ENCODE measurements at places on chromosomes 11 and 22.

DNA sequence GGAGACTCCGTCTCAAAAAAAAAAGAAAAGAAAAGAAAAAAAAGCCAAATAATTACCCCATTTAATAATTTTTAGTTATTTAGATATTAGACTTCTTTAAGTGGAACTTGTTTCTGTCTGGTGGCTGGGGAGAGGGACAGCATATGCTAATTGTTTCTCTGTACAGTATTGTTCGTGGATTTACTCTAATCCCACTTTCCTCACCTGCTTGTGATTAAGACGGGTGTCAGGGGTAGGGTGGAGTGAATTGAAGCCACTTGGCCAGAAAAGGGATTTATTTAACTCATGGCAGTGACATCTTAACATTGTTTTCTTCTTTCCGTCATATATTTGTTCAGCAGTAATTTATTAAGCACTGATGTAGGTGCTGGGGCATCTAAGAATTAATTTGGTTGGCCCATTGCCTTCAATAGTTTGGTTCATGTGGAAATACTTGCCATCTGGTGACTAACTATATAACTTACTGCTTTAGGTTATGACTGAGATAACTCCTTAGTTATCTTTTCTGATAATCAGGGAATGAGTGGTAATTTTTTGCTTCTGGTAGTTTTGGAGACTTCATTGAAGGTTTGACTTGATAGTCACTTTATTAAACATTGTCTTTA is 4.6 kb downstream of the TNRC6B start:
- no peak for DNase-seq

- no peak for DNase-seq
These were observed 36.0 kb upstream of the OLFML1 start for GRCh38 chr11:7449211-7449840.

DNA sequence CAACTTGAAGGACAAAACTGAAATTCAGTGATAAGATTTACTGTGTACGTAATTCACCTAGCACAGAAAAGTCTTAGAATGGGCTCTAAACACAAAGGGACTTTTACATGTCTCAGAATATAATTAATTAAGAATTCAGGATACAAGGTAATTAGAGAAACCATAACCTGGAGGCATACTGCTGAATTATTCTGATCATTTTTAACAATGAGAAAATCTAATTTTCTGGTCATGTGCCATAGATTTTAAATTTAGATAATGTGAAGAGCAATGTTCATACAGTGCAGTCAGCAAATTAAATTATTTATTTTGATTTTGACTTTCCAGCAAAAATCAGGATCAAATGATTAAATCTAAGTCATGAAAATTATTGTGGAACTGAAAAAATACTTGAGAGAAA is 67.0 kb upstream of the MTNR1B start:
- no peak for DNase-seq

GRCh38 chr11:95229993-95230809 is 801 bp downstream of the SESN3 start:
- no peak for DNase-seq

- DNase-seq: no peak
These were observed 20.2 kb upstream of the TXNRD2 start for GRCh38 chr22:19961868-19962245.

DNA sequence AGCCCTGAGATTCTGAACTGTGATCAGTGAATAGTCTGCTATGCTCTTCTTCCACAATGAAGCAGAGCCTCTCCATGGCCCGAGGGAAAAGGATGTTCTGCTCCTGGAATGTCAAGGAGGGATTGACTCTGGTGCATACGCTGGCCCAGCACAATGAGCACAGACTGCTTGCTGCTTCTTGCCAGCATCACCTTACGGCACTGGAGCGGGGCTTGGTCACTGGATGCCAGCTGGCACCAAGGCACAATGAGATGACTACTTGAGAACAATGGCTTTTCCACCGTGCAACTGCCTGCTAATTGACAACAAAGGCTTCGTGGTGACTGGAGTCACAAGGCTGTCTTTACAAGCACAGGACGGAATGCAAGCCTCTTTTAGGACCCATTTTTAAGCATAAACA is 139.2 kb downstream of the DSCAML1 start:
- DNase-seq: no peak

DNA sequence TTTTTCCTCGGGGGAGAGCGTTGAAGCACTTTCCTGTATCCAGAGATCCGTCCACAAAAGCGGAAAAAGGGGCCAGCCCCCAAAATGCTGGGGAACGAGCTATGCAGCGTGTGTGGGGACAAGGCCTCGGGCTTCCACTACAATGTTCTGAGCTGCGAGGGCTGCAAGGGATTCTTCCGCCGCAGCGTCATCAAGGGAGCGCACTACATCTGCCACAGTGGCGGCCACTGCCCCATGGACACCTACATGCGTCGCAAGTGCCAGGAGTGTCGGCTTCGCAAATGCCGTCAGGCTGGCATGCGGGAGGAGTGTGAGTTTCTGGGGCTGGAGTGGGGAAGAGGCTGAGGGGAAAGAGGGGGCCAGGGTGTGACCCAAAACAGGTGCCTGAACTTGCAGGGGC is 2.6 kb downstream of the NR1H3 start:
- no peak for DNase-seq

- DNase-seq: peak; percentile 57
These were observed 12.3 kb upstream of the ASRGL1 start for GRCh38 chr11:62324731-62325556.

GRCh38 chr11:45489281-45489905 is 176.0 kb downstream of the CHST1 start:
- no peak for DNase-seq

DNA sequence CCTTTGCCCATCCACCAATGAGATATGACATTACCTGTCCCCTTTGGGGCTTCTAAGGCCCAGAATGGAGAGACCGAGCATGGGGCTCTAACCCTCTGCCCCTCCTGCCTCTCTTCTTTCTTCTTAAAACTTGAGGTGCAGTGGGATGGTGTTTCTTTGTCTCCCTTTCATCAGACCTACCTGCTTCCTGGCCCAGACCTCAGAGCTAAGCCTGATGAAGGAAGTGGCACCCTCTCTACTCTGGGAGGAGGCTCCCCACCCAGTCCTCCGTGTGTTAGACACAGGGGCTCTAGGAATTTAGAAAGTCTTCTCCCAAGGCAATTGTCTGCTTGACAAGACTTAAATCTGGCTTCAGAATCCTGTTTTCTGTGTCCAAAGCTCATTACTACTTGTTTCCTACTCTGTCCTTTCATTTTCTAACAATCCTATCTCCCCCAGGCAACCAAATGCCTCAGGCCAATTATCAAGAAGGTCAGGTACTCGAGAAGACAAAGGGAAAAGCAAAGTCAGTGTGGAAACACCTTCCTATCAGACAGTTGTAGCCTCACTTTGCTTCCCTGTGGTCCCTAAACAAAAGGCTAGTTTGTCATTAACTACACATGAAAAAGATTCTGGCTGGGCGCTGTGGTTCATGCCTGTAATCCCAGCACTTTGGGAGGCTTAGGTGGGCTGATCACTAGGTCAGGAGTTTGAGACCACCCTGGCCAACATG is 20.3 kb upstream of the PARVA start:
- no peak for DNase-seq

DNA sequence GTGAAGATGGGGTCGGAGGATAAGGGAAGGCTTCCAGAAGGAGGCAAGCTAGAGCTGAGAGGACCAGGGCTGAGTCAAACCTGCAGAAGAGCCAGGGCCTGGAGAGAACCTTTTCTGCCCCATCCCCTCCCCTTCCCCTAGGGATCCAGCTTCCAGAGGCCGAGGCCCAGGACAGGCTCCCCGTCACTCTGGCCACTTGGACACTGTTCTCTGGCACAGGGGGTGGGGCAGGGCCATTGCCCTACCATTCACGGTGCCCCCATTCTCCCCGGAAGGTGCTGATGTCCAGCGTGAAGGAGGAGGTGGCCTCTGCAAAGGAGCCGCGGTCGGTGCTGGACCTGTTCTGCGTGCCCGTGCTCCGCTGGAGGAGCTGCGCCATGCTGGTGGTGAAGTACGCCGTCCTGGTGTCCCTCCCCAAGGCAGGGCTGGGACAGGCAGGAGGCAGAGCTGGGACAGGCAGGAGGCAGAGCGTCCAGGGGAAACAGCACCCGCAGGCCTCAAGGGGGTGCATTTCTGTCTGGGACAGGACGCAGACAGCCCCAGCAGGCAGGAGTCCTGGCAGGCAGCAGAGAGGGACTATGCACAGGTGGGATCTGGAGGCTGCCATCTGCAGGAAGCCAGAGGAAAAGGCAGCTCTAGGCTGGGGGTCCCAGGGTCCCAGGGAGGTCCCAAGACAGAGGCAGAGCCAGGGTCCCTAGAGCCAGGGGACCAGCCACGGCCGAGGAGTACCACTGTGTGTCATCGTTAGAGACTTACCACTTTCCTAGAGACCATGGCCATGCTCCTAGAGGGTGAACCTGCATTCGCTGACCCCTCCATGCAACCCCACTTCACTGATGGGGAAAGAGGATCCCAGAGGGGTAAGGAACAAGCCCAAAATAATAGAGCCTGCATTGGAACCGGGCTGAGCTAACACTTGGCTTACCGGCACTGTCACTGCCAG is 25.8 kb upstream of the SLC22A12 start:
- DNase-seq: no peak

GRCh38 chr11:15101072-15101709 is 13.5 kb upstream of the INSC start:
- no peak for DNase-seq

DNA sequence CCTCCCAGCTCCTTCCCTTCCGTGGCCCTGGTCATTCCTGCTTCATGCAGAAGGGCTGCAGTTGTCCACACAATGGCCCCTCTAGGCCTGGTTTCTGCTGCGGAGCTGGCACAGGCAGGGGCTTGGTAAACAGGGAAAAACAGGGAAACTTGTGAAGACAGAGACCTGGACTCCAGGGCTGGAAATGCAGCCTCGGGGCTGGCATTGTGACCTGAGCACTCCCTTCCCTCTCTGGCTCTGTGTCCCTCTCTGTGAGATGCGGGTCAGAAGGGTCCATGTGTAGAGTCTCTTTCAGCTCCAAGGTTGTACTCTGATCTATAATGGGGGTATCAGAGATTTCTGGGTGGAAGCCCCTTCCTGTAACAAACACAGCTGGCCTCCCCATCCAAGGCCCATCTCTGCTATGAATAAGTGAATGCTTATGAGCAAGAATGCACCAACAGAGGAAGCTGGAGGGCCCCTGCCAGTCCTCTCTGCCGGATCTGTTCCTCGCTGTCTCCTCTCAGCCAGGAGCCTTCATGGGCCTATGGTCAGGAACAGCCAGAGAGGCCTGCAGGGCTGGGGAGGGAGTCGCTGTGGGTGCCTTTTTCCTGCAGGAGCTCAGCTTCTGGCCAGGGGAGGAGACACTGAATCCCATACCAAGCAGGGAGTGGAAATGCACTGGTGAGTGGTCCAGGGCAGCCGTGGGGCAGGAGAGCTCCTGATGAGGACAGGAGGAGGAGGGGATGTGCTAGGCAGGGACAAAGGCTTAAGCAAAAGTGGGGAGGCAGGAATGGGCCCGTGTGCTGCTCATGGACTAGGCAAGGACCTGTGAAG is 6.7 kb upstream of the DERL3 start:
- DNase-seq: no peak

DNA sequence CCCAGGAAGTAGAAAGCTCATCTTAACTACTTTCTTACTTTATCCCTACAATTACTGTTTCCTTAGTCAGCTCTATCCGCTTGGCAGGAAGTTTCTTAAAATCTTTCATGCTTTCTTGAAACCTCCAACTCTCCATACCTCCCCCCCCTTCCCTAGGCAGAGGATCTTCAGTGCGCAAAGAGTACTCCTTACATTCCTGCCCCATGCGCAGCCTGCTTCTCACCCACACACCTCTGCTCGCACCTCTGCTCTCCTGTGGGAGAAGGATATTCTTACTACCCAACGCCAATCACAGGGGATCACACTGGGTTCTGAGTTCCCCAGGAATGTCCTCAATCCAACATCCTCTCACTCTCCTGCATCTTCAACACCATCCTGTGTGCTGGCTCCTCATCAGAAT is 12.3 kb downstream of the TCF20 start:
- DNase-seq: no peak

GRCh38 chr11:18050848-18051247 is 4.8 kb upstream of the TPH1 start:
- DNase-seq: no peak

DNA sequence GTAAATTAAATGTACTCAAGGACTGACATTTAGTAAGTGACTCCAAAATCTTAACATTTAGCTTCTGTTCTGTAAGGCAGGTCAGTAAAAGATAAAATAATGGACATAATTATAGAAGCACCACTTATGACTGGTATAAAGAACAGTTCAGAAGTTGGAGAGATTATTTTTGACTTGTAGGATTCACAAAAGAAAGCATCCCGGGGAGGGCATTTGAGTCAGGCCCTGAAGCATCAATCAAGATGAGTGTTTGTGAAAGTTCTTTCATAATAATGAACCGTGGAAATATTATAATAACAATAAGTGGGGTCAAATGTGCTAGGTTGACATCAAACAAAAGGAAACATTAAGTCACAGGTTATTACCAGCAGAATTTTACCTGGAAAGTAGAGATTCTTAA is 201.9 kb downstream of the DDX10 start:
- DNase-seq: no peak

GRCh38 chr11:62233730-62234129 is 8.3 kb upstream of the SCGB1D2 start:
- no peak for DNase-seq

- DNase-seq: no peak
These were observed 1.8 kb downstream of the FUT4 start for GRCh38 chr11:94545264-94546161.

GRCh38 chr11:131038597-131038996 is 122.3 kb upstream of the SNX19 start:
- no peak for DNase-seq

- DNase-seq: no peak
These were observed 12.3 kb downstream of the PDGFD start for GRCh38 chr11:104151404-104152204.

GRCh38 chr22:19615867-19616581 is 91.8 kb upstream of the CLDN5 start:
- DNase-seq: no peak

DNA sequence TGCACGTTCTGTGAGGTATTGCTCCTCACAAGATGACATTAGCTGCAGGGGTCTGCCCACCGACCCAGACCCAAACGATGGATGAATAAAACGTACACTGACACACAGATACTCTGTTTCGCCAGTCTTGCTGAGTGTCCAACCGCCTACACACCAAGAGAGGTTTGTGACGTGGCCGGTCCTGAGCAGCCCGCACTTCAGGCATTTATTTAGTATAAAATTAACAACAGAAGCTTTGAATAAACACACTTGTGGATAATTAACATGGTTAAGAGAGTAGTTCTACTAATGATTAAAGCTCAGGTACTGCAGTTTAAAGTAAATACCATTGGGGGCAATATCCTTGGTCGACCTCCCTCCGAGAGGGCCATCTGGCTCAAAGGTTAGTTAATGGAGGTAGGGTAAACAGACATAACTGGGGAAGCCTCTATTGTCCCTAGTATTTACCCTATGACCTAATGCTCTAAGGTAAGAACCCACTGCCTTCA is 75.7 kb downstream of the CCDC83 start:
- DNase-seq: no peak

- no peak for DNase-seq
These were observed 110.1 kb upstream of the LUZP2 start for GRCh38 chr11:24386546-24387397.

- DNase-seq: no peak
These were observed 28.9 kb downstream of the AP1B1 start for GRCh38 chr22:29359469-29359868.

- no peak for DNase-seq
These were observed 27.7 kb downstream of the ALG9 start for GRCh38 chr11:111843661-111844060.

GRCh38 chr11:33362051-33362910 is 105.1 kb downstream of the HIPK3 start:
- DNase-seq: no peak

GRCh38 chr11:93236741-93237675 is 39.2 kb upstream of the SLC36A4 start:
- no peak for DNase-seq
